Fibroblast of pulmonary artery (primary cell): ENCODE measurements at places on chromosomes 2 and 18.

GRCh38 chr2:3283206-3283605, 94.4 kb downstream of the EIPR1 start:
- DNase-seq = no peak

GRCh38 chr2:107657049-107657448, 169.6 kb upstream of the RGPD4 start:
- DNase-seq = no peak

DNA sequence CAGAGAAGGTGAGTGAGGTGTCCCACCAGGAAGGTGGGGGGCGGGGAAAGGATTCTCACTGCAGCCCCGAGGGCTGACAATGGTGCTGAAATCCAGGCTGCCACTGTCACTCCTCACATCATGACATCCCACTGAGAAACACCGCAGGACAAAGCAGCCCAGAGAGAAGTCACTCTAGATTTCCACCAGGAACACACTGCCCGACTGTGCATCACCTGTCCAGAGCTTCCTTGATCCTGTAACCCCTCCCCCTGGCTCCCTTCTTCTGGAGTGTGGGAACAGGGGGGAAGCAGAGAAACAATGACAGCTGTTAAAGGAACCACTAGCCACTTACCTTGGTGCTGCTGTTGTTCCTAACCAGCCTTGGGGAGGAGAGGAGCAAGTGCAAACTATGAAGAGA, 69.9 kb downstream of the MRO start:
- DNase-seq = no peak

GRCh38 chr2:72210470-72210869, 62.8 kb upstream of the CYP26B1 start:
- DNase-seq = no peak

DNA sequence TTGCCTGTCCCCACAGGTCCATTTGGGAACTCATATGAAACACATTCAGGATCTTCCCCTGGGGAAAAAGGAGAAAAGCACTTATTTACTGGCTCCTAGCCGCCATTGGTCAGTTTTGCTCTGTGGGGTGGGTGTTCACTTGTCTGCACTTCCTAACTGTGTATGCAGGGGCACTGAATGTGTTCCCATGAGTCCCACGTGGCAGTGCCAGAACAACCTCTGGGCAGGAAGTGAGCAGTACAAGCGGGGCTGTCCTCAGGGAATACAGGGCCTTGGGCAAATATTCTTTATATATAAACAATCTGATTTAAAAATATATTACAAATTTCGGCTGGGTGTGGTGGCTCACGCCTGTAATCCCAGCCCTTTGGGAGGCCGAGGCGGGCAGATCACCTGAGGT, 21.8 kb upstream of the CTIF start:
- DNase-seq = no peak

DNA sequence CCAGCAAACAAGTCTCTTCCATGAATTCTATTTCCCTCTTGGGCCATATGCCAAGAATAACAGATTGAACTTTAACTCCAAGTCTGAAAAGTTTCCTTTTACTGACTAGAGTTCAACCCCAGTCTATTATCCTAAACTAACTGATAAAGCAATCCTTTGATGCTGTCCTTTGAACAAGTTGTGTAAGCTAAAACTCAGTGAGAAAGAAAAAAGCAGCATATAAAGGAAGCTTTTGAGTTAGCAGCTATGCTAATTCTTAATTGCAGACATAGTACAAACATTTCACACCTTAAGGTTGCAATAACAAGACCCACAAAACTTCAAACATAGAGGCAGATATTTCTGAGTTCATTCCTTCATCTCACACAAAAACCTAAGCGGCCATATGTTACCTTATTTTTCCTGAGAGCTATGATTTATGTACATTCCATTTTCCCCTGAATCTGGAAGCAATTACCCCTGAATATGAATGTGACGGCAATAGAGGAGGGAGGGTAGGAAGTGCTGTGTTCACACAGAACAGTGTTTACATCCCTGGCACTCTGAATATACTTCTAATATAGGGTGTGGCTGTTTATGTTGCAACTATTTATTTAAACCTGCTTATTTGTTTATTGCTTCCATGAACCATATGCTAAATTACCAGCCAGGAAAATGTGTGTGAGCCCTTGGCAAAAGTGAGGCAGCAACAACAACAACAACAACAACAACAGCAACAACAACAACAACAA, 180.6 kb downstream of the IRS1 start:
- peak; percentile 61 for DNase-seq

GRCh38 chr2:34159901-34160300, 560.8 kb upstream of the FAM98A start:
- DNase-seq = no peak

- DNase-seq = peak; percentile 97
These were observed 104.7 kb upstream of the MYO3B start for GRCh38 chr2:170073288-170073687.

DNA sequence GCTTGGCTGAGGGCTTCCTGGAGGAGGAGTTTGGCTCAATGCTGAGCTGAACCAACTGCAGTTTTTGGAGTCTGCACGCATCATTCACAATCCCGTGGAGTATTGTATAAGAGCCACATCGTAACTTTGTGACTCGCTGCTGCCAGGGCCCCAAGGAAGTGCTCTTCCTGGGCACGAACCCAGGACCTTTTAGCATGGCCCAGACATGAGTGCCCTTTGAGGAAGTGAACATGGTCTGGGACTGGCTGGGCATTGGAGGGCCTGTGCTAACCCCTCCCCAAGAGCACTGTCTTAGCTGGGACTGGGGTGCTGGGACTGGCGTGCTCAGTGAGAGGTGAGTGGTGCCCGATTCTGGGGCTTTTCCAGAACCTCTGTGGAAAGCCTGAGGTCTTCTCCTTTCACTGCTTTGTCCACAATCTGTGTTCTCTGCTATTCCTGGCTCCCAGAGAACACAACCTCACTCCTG, 88.6 kb downstream of the LIPG start:
- DNase-seq = no peak

GRCh38 chr2:37585295-37585908, 86.0 kb downstream of the CDC42EP3 start:
- no peak for DNase-seq

DNA sequence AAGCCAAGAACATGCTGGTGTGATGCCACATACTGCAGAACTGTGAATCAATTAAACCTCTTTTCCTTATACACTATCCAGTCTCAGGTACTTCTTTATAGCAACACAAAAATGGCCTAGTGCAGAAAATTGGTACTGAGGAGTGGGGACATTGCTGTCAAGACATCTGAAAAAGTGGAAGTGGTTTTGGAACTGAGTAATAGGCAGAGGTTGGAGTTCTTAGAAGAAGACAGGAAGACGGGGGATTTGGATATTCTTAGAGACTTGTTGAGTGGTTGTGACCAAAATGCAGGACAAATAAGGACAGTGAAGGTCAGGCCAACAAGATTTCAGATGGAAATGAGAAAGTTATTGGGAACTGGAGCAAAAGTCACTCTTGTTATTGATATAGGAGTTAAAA, 31.3 kb upstream of the CDH2 start:
- DNase-seq = no peak

- DNase-seq = no peak
These were observed 13.6 kb downstream of the PTPN18 start for GRCh38 chr2:130369311-130369964.

GRCh38 chr2:44075541-44075940, 79.8 kb upstream of the LRPPRC start:
- DNase-seq = peak; percentile 63

- DNase-seq = no peak
These were observed 24.2 kb downstream of the PRPF40A start for GRCh38 chr2:152693033-152693432.

- DNase-seq = no peak
These were observed 81.3 kb downstream of the PTRHD1 start for GRCh38 chr2:24711865-24712264.

- no peak for DNase-seq
These were observed 1.8 kb downstream of the ZEB2 start for GRCh38 chr2:144517866-144518747.

- peak; percentile 24 for DNase-seq
These were observed 73.5 kb downstream of the VAPA start for GRCh38 chr18:9987345-9987744.

- DNase-seq = peak; percentile 31
These were observed 57.4 kb downstream of the MYO1B start for GRCh38 chr2:191302459-191303139.

DNA sequence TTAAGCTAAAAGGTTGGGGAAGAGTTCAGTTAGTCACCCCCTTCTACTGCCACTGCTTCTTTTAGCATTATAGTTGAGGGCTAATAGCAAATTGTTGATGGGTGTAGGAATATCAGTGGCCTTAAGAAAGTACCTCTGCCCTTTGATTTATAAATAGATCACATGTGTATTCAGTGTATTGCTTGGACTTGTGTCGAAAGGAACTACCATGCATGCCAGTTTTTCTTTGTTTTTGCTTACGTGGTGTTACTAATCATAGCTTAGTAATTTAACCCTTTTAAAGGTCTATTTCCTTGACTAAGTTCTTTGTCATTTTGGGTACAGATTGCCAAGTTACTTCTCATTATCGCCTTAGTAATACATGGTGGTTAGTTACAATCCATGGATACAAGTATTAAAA, 85.6 kb downstream of the MIB1 start:
- DNase-seq = peak; percentile 71

GRCh38 chr2:144849612-144850011, 329.7 kb upstream of the ZEB2 start:
- DNase-seq = no peak

DNA sequence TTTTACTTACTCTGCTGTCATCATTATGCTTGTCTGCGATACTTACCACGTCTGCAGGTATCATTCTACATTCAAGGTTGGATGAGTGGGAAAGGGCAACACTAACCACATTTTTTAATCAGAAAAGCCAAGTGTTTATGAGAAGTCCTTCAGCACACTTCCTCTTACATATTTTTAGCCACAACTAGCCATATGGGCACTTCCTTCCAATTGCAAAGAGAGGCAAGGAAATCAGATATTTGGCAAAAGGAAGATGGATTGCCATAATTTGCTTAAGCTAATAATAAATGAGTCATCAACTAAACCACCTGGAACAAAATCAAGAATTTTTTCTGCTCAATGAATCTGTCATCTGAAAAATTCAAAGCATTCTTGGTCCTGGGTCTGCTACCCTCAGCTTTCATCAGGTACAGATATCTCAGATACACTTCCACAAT, 16.7 kb upstream of the MRO start:
- peak; percentile 86 for DNase-seq

- DNase-seq = no peak
These were observed 48.3 kb upstream of the CCDC68 start for GRCh38 chr18:55007602-55008001.

DNA sequence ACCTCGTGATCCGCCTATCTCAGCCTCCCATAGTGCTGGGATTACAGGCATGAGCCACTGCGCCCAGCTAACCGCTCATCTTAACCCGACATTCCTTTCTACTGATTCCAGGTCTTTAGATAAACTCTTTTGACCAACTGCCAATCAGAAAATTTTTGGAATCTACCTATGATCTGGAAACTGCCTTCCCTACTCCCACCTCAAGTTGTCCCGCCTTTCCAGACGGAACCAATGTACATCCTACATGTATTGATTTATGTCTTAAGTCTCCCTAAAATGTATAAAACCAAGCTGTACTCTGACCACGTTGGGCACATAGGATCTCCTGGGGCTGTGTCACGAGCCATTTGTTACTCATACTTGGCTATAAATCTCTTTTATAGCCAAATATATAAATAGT, 3.2 kb upstream of the NEU2 start:
- no peak for DNase-seq

GRCh38 chr2:16485251-16485650, 180.4 kb downstream of the CYRIA start:
- DNase-seq = no peak

- no peak for DNase-seq
These were observed 145.3 kb downstream of the PKP4 start for GRCh38 chr2:158602027-158602426.

DNA sequence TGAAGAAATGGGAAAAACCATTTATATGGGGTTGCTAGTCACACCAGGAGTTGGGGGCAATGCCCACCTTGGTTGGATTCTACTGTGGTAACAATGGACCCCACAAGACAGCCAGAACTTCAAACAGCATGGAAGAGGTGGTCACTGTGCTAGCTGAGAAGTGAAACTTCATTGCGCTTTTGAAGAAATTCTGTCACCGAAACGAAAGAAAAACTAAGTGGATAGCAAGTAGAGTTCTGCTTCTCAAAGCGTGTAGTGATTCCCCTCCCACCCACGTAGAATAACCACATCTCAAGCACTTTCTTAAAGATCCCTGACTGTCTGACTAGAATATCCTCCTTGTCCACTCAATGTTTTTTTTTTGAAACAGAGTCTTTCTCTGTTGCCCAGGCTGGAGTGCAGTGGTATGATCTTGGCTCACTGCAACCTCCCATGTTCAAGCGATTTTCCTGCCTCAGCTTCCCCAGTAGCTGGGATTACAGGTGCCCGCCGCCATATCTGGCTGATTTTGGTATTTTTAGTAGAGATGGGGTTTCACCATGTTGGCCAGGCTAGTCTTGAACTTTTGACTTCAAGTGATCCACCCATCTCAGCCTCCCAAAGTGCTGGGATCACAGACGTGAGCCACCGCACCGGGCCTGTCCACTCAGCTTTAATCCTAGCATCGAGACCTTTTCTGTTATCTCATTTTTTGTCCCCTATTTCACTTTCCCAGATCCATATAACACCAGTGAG, 30.1 kb upstream of the CCL20 start:
- no peak for DNase-seq
